SK-N-DZ (cell line): ENCODE measurements at places on chromosomes 16 and 17.

DNA sequence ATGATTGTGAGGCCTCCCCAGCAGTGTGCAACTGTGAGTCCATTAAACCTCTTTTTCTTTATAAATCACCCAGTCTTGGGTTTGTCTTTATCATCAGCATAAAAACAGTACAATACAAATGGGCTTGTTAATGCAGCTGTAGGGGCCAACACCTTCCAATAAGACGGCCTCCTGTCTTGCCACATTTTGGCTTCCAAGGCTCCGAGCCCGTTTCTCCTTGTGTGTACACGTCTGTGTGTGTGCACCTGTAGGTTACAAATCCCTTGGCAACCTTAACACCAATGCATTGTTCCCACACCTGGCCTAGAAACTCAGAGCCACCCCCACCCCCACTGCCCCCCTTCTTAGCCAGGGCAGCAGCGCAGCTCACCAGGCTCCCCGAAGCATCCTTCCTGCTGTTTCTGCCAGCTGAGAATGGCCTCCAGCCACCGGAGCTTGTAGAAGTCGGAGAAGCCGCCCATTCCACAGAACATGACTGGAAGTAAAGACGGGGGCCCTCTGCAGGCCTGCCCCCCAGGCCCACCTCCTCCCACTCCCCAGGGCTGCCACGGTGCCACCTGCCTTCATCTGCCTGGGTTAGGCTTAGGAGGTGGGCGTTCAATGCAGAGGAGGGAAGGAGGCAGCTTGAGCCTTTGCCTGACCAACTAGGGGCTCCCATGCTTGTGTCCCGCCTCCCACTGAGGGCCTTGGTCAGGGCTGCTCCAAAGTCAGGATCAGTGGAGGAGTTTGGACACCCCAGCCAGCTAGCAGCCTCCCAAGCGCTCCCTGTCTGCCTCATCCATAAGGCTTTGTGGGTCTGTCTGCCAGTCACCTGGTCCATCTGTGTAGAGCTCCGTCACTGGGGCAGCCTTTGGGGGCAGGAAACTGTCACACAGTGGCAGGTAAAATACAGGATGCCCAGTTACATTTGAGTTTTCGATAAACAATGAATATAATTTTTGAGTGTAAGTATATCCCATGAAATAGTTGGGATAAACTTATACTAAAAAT lies 10.6 kb downstream of the C16orf89 start:
- DNase-seq, result no peak

DNA sequence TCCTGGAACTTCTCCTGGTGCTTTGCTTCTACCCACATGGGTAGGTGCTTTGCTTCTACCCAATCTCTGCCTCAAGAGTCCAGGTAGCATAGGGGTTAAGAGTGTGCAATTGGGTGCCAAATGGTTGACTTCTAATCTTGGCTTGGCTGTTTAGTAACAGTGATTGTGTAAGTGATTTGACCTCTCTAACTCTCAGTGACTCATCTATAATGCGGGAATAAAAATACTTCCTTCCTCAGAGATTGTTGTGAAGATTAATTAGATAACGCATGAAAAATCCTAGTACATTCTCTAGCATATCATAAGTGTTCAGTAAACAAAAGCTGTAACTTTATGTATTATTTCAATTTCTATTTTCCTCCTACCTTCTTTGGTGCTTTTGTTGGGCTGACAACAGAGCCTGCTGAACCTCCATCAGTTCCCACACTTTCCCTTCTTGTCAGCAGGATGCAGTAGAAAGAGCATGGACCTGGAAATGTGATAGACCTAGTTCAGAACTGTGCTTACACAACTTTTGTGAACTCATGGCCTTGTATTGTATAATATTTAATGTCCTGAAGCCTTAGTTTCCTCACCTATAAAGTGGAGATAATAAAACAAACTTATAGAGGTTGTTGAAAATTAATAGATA lies 72.9 kb upstream of the SMIM36 start:
- no peak for DNase-seq

DNA sequence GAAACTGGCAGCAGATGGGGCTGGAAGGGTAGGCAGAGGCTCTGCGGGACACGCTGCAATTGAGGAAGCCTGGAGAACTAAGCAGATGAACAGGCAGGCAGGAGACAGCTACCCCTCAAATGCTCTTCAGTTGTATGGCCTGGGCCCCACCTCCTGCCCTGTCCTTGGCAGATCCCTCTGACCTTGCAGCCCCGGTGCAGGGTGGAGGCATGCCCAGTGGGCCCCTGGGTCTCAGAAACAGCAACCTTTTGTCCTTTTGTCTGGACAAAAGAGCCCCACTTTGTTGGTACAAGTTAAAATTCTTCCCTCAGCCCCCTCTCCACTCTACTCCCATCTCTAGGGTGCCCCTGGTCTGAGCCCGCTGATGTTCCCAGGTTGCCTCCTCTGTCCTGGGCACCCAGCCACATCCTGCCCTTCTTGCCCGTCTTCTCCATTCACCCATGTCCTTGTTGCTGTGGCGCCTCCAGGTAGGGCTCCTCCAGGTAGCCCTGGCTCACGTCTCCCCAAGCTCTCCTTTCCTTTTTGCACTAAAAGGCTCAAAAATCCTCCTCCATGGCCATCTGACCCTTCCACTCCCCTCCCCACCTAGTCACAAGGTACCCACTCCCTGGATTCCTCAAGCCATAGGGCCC lies 136.8 kb downstream of the CLEC16A start:
- no peak for DNase-seq

DNA sequence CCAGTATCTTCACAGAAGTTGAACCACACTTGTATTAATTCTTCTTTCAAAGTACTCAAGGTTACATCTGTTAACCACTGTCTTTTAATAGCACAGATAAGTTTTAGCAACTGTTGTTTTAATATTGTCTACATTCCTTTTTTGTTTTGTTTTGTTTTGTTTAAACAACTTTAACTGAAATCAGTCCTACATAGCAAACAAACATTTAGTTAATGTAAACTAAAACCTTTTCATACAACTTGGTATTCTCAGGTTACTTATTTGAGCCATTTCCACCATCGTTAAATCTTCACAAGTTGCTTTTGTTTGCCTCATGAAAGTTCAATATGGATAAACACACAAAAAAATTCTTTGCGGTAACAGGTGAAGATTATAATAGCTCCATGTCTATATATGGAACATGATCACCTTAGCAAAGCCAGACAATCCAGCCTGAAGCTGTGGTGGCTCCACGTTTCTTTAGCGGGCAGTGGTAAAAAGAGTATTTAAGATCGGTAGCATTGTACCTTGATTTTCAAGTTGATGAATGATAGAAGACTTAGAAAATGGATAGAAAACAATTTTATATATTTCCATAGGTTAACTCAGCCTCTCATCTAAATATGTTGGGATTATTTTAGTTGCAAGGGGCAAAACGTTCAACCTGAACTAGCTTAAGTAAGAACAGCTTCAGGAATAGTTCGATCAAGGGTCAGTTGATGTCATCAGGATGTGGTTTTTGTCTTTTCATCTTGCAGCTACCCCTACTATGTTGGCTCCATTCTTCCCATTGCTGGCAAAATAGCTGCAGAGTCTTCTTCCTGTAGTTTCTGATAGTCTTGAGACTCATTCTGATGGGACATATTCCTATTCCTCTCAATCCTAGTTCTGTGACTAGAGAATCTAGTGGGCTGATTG lies 182.8 kb downstream of the FTO start:
- no peak for DNase-seq

- DNase-seq, result no peak
Measured at GRCh38 chr17:34219405-34219804, 35.7 kb upstream of the CCL2 start.
